ENCODE measurements at places on chromosomes 2 and 18.

- DNase-seq = no peak
Measured at GRCh38 chr2:217835931-217836891, 166.6 kb downstream of the TNS1 start.

- no peak for DNase-seq
Measured at GRCh38 chr2:11097854-11098387, 57.3 kb upstream of the SLC66A3 start.

GRCh38 chr2:204749319-204749718 lies 204.0 kb downstream of the PARD3B start:
- no peak for DNase-seq

DNA sequence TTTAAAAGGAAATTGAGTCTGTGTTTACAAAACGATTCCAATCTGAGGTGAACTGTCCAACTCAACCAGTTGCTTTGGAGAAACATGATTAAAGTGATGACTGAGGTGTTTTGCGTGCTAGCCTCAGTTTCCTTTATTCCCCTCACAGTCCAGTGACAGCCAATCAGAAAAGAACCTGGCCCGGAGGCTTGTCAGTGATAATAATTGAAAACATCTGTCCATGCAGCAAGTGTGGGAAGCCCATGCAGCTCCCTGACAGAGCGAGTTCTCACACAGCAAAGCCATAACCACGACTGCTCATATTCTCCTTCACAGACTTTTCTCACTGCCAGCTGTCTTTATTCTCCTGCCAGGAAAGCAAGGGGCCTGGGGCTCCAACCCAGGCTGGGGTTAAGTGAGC lies 613.4 kb downstream of the ARHGAP15 start:
- no peak for DNase-seq

- DNase-seq = no peak
Measured at GRCh38 chr2:23183733-23184132, 201.2 kb upstream of the KLHL29 start.

GRCh38 chr2:186732843-186733242 lies 39.0 kb downstream of the FAM171B start:
- DNase-seq = no peak

DNA sequence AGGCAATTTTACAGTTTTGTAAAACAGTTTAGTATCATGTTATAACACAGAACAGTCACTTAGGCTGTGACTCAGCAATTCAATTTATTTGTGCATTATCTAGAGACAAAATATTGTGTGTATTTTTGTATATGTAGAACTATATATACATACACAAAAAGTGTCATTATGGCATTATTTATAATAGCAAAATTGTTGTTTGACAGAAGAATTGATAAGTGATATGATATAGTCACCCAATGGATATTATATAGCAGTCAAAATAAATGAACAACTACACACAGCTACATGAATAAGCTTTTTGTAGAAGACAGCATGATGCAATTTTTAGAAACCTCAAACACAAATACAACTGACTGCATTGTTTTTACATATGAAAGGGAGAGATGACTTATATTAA lies 334.0 kb downstream of the TRIB2 start:
- DNase-seq = no peak

DNA sequence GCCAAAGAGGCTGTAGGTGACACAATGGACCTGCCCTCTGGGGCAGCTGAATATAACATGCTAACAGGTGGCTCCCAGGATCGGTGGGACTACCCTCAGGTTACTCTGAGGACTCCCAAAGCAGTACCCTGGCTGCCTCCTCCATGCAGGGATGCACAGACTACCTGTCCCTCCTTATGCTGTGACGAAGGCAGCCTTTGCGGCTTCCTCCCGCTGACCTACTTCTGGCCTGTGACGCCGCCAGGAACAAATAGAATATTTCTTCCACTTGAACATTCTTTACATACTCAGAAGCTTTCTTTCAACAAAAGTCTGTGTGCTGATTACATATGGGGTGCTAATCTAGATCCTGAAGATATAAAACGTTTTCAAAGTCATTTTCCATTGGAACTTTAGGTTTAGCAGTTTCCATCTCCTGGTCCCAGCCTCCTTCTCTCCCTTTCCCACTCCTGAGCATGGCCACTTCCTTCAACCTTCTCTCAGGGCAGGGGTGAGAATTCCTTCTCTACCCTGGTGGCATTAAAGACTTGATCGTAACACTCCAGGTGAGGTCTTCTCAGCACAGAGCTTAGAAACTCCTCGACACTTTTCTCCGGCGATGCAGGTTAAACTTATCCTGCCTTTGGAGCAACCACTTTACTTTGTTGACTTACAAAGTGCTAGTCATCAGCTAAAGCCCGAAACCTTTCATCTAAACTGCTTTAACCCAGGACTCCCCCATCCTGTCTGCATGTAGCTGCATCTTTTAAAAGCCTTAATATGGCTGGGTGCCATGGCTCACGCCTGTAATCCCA lies 58.9 kb upstream of the STK17B start:
- no peak for DNase-seq

- DNase-seq = no peak
Measured at GRCh38 chr2:50606860-50607259, 425.1 kb downstream of the NRXN1 start.

DNA sequence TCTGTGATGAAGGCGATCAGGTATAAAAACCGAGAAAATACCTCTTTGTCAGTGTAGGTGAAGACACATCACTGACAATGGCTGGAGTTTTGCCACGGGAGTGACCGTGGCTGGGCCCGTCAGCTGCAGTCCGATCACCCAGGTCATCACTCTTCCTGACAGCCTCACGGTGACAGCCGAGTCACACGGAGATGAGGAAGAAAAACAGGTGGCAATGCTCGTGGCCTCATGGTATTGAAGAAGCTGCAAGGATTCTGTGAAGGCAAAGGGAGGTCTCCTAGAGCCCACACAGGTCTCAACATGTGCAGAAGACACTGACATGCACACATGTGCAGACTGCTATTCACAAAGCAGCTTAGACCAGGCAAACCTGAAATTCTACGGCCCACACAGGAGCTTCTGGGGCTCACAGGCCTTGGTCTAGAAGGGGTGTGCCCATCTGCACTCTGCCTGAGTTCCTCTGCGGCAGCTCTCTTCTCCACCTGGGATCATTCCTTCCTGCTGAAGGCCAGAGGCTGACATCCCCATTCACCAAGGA lies 7.4 kb downstream of the COPS9 start:
- no peak for DNase-seq

DNA sequence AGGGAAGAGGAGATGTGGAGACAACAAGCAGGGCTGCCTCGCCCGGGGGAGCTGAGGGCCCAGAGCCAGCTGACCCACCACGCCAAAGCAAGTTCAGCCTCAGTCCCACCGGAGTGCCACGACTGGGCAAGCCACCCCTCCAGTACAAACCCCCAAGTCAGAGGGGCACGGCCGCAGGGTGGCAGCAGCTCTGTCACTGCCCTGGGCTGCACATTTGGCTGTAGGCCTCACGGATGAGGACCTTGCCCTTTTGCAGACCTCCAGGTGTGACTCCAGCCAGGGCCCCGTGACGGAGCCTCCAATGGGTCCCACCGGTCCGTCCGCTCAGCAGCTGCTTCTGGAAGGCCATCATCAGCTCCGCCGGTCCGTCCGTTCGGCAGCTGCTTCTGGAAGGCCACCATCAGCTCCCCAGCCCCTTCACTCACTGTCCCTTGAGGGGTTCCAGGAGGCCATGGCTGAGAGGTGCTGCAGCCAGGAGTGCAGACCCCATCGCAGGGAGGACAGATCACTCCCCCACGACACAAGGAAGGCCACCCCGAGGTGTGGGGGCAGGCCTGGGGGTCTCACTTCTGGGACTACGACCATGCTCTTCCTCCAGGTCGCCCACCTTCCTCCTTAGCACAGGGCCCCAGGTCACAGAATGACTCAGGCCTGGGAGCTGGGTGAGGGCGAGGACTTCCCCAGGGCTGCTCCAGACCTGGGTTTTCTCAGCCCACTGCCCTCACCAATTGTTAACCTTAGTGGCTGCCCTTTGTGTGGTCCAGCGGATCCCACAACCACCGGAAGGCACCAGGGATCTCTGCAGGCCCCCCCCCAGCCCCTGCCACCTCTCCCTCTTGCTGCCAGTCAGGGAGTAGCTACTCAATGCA lies 24.6 kb upstream of the STK25 start:
- DNase-seq = no peak

GRCh38 chr2:240234503-240234951 lies 94.1 kb upstream of the OTOS start:
- DNase-seq = no peak

GRCh38 chr2:187554011-187554703 lies at the start of gene TFPI:
Gene TFPI, minus strand, starts transcription at chr2:187554435. Its CDS starts 50,667 bp downstream, at chr2:187503768.
- no peak for DNase-seq

DNA sequence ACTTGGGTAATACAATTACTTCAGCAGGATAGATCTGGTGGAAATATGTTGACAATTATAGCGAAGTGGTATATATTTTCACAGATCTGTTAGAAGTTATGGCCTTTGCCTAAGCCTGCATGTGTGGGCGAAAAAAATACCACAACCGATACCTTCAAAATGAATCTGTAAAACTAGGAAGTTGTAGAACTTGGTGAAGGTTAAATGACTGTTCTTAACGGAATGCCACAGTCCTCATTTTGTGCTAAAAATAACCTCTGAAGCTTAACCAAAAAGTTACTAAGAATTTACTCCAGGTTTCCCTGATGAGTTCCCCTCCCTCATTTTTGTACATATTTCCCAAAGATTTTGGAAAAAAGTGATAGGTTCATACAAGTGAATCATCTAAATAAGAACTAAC lies 550.7 kb downstream of the THSD7B start:
- DNase-seq = no peak

- no peak for DNase-seq
Measured at GRCh38 chr2:62450716-62451191, 55.2 kb downstream of the TMEM17 start.

DNA sequence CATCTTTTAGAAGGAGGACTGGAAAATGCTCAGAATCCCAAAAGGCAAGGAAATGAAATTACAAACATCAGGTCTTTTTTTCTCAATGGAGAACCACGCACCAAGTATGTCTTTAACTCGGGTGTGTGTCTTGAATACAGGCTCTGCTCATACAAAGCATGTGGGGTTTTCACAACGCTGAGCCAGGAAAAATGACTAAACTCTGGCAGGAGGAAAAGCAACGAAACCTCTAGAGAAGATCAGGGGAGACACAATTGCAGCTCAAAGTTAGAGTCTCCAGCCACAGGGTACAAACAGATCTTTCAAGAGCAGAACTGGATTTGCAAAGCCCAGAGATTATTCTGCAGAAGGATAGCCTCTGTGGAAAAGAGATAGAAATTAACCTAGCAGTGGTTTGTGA lies 42.8 kb upstream of the TPO start:
- no peak for DNase-seq

DNA sequence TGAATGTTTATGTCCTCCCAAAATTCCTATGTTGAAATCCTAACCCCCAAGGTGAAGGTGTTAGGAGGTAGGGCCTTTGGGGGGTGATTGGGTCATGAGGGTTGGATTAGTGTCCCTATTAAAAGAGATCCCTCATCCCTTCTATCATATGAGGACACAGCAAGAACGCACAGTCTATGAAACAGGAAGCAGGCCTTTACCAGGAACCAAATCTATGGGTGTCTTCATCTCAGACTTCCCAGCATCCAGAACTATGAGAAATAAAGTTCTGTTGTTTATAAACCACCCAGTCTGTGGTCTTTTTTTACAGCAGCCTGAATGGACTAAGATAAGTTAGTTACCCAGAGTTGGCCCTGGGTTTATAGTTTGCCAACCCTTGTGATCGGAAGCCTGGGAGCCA lies 153.1 kb downstream of the INO80D start:
- no peak for DNase-seq

- no peak for DNase-seq
Measured at GRCh38 chr2:14960686-14961324, 328.3 kb downstream of the LRATD1 start.

GRCh38 chr2:100744589-100744988 lies 75.3 kb upstream of the NPAS2 start:
- DNase-seq = no peak

- no peak for DNase-seq
Measured at GRCh38 chr2:79591281-79591680, 78.4 kb downstream of the CTNNA2 start.

- no peak for DNase-seq
Measured at GRCh38 chr2:71783215-71783614, 329.9 kb downstream of the DYSF start.

- DNase-seq = no peak
Measured at GRCh38 chr2:57479981-57480380, 566.6 kb upstream of the VRK2 start.

GRCh38 chr18:24659827-24660720 lies 199.6 kb downstream of the HRH4 start:
- no peak for DNase-seq

DNA sequence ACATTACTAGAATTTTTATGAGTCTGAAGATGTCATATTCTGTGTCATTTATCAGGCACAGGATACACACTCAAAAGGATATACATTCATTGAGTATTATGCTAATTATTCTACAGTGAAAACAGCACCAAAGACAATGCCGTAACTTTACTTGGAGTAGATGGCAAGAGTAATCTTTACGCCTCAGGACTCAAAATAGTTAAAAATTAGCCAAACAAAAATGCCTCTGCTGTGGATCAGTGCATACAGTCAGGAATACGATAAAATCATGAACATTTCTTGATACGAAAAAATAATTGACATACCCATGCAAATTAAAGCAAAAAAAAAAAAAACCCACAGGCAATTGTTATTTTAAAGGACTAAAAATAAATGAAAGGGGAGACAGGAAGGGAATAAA lies 129.7 kb downstream of the NETO1 start:
- no peak for DNase-seq

GRCh38 chr2:129118296-129118695 lies 799.6 kb upstream of the HS6ST1 start:
- no peak for DNase-seq

DNA sequence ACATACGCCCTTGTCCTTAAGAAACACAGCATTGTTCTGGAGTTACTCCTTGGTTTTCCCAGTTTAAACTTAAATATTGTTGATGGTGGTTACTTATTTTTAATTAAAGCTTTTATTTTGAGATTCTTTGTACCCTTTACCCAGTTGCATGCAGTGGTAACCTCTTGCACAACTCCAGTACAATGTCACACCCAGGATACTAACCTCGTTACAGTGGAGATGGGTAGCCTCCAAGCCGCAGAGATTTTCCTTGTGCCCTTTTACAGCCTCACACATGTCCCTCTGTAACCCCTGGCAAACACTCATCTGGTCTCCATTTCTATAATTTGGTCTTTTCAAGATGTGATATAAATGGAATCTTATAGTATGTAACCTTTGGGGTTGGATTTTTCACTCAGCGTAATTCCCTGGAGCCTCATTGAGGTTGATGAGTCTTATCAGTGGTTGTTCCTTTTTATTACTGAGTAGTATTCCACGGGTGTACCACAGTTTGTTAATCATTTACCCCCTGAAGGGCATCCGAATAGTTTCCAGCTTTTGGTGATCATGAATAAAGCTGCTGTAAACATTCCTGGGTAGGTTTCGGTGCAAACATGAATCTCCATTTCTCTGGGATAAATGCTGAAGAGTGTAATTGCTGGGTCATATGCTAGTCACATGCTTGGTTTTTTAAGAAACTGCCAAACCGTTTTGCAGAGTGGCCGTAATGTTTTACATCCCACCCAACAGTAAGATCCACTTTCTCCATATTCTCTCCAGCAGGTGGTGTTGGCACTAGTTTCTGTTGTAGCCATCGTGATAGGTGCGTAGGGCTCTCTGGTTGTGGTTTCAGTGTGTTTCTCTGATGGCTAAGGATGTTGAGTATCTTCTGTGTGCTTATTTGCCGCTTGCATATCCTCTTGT lies 68.6 kb downstream of the DGKD start:
- no peak for DNase-seq

GRCh38 chr2:163703386-163703785 lies 32.4 kb downstream of the FIGN start:
- no peak for DNase-seq

GRCh38 chr2:11612553-11613215 lies 57.3 kb downstream of the NTSR2 start:
- no peak for DNase-seq
